ENCODE measurements at places on chromosomes 7 and 10. TPM values are rescaled to one million over a fixed set of nuclear protein-coding genes. Genes with fewer than 3 reads are reported as not detected.

DNA sequence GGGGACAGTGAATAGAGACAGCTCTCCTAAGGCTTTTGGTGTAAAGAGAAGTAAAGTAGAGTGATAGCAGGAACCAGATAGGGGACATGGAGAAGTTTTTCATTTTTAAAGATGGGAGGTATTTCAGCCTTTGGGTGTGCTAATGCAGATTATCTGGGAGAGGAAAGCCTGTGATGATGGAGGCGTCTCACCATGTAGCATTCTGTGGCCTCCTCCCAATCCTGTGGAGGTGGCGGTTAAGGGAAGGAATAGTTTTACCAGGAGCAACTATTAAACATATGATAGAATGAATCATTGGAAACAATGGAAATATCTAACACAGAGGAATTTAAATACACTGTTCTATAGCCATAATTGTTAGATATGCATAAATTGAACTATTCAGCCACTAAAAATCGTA lies 101.3 kb downstream of the CNNM2 start:
- DNase-seq, result no peak

- DNase-seq, result no peak
These were observed 675 bp downstream of the ABRAXAS2 start for GRCh38 chr10:124802313-124802675.

DNA sequence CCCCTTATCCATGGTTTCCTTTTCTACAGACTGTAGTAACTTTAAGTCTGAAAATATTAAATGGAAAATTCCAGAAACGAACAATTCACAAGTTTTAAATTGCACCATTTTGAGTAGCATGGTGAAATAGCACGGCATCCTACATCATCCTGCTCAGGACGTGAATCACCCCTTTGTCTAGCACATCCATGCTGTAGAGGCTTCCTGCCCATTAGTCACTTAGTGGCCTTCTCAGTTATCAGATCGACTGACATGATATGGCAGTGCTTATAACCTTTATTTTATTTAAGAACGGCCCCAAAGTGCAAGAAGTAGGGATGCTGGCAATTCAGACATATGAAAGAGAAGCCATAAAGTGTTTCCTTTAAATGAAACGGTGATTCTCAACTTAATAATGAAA lies 82.7 kb downstream of the CPXM2 start:
- no peak for DNase-seq

DNA sequence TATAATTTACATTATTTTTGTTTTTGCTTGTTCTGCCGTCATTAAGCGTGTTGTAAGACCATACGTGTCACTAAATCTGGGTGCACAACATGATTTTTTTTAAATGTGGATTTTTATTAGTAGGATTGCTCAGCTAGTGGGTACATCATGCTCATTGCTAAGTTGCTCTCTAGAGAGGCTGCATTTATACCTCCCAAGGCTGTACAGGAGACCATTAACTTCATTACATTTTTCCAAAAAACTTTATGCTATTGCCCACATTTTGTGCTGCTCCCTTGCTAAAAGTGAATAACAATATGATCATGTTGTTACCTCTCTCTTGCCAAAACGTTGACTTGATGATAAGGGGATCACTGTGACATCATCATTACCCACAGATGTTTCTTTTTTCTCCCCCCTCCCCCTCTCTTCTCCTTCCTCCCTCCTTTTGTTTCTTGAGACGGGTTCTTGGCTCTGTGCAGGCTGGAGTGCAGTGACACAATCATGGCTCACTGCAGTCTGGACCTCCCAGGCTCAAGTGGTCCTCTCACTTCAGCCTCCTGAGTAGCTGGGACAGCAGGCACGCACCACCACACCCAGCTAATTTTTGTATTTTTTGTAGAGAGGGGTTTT lies 65.1 kb downstream of the BMPR1A start:
- no peak for DNase-seq

- DNase-seq, result no peak
These were observed 1168.7 kb upstream of the AUTS2 start for GRCh38 chr7:68429411-68430117.

DNA sequence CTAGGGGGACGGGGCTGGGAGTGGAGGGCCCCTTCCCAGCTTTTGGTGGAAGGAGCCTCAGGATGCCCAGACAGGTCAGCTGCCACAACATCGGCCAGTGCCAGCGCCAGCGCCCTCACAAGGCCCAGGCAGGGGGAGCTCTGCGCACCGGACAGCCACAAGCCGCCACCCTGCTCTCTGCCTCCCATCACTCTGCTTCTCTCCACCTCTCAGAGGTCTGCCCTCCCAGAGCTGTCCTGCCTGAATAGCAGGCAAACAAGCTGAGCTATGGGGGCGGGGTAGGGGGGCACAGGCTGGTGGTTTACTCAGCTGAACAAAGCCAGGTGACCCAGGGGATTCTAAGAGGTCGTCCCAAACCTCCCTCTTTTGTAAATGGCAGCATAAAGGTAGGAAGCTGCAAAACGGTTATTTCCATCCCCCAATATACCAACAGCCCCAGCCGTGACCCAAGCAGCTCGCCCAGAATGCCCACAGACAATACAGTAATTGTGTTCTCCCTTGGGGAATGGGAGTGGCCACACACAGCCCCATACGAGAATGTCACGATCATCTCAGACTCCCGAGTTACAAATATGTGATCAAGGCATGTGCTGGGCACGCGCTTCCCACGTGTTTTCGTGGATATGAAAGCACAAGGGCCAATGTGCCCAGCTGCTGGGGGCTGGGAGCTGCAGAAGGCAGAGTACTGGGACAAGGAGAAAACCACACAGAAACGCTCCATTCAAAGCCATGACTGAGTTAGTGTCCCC lies 19.7 kb downstream of the FAM53B start:
- peak; percentile 69 for DNase-seq

DNA sequence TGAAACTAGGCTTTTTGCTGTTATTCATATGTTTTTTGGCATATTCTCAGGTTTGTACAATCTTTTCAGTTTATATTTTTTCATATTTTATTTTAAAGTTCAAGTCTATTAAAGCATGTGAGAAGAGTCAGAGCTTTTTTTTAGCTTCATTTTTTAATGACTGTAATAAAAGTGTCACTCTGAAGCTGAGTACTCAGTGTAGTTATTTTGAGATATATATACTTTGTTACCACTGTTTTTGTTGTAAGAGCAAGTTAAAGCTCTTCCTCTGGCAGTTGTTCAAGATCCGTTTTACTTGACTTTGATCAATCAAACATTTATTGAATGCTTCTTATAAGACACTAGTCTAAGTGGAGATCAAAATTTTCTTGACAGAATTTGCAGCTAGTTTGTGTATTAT lies 37.5 kb downstream of the CASD1 start:
- DNase-seq, result no peak

GRCh38 chr7:104795086-104795485 lies 218.9 kb upstream of the KMT2E start:
- no peak for DNase-seq

- DNase-seq, result no peak
These were observed 85.7 kb downstream of the ZNF277 start for GRCh38 chr7:112292162-112292561.

- DNase-seq, result no peak
These were observed 137.7 kb downstream of the CNOT4 start for GRCh38 chr7:135372222-135372621.

- DNase-seq, result no peak
These were observed 575.0 kb upstream of the MGMT start for GRCh38 chr10:128892005-128892404.

GRCh38 chr7:69620063-69620462 lies 21.8 kb downstream of the AUTS2 start:
- DNase-seq, result no peak

- DNase-seq, result no peak
These were observed 80.0 kb downstream of the ATXN7L1 start for GRCh38 chr7:105796365-105796764.

DNA sequence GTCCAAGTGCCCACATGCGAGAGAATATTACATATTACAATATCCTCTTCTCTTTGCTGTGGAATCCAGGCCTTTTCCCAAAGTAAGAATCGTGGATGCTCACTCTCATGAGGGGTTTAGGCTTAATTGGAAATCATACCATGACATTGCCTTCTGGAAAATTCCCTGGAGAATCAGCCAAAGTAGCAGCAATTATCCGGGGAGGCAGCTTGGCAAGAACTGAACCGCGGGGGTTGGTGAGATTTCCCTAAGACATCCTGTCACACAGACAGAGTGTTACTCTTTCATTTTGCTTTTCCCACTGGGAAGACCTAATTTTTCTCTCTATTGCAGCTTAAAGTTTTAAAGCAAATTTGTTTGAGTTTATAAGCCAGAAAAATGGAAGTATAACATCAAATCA lies 463.6 kb upstream of the DPP6 start:
- DNase-seq, result no peak

- DNase-seq, result no peak
These were observed 42.9 kb upstream of the MMD2 start for GRCh38 chr7:5001911-5002310.

The ZFAND2A gene
- 33.3 TPM for total RNA-seq

The PDE1C gene
- total RNA-seq, result 1.5 TPM

The FBXO24 gene
- not detected for total RNA-seq

The ZNF365 gene
- not detected for total RNA-seq

The COBL gene
- 70.1 TPM for total RNA-seq

The ENTPD1 gene
- total RNA-seq, result 5.1 TPM

The C7orf57 gene
- total RNA-seq, result not detected

The PCDH15 gene
- total RNA-seq, result 0.14 TPM

The NME8 gene
- not detected for total RNA-seq

Data from transverse colon (tissue), 4 donors.